ENCODE measurements at places on chromosomes 7 and 10. TPM values are rescaled to one million over a fixed set of nuclear protein-coding genes. Genes with fewer than 3 reads are reported as not detected.

DNA sequence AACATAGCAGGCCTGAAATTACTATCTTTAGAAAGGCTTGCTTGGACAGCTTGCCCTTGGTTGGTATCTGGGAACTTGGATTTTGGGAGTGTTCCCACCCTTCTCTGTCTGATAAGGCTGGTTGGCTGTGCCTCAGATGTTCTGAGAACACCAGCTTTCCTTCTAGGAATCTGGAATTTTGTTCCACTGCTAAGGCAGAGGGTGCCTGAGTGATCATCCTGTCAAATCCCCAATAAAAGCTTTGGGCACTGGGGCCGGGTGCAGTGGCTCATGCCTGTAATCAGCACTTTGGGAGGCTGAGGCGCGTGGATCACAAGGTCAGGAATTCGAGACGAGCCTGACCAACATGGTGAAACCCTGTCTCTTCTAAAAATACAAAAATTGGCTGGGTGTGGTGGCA is 5.0 kb downstream of the TRUB1 start:
- no peaks in the 10 kb centered on the region for H3K27me3 ChIP-seq
- no peak overlapping the region for H3K27ac ChIP-seq
- H3K4me3 ChIP-seq, result no peak overlapping the region
- H3K4me1 ChIP-seq, result peaks cover 11% of the 10 kb centered on the region
- H3K36me3 ChIP-seq, result peaks cover 43% of the 10 kb centered on the region

The KNDC1 gene
- total RNA-seq, result not detected

DNA sequence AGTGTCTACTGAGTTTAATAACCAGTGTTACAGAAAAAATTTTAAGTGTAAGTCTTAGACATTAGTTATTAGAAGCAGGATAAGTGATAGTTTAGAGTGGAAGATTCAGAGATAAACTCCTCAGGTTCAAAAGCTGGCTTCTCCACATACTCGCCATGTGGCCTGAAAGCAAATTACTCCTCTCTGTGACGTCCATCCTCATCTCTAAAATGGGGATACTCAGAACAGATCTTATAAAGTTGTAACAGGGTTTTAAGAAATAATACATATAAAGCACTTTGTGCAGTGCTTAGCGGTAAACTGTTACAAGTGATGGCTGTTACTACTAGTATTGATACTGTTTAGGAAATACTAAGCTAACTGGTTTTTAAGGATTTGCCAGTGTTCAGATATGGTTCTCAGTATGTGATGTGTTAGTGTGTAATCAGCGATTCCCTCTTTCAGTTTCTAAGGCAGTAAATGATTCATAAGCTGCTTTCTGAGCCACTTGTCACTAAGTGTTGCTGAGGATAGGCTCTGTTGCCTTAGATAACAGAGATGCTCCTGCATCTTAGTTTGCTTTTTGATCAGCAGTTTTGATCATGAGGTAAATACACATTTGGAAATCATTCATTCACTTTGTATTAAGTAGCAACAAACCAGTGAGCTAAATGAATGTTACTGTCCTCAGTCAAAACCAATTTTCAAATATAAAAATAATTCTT is 58.7 kb downstream of the CYP51A1 start:
- H3K27ac ChIP-seq, result no peak overlapping the region
- no peaks in the 10 kb centered on the region for H3K27me3 ChIP-seq
- H3K36me3 ChIP-seq, result peaks cover 48% of the 10 kb centered on the region
- H3K4me1 ChIP-seq, result no peaks in the 10 kb centered on the region
- no peak for DNase-seq
- H3K4me3 ChIP-seq, result no peak overlapping the region

The TMEM270 gene
- total RNA-seq, result not detected

The SLC26A5 gene
- not detected for total RNA-seq

Data from CD4-positive, alpha-beta T cell (primary cell).